Type B pancreatic cell (in vitro differentiated cells): ENCODE measurements at places on chromosomes 5 and 9. TPM values are rescaled to one million over a fixed set of nuclear protein-coding genes. Genes with fewer than 3 reads are reported as not detected.

DNA sequence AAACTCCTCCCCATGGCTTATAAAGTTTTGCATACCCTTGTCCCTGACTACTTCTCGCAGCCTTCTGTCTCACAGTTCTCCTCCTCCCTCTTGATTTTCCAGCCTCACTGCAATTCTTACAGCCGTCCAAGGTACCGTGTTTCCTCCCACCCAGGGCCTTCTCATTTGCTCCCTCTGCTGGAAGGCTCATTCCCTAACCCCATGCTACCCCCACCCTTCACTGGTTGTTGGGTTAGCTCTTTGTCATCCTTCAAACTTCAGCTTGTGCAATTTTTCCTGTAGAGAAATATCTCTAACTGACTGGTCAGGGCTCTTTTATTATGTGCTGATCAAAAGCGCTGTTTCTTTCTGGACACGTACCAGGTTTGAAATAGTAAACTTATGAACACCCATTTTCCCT, 329.2 kb downstream of the EBF1 start:
- DNase-seq = no peak

Gene IRX2
- total RNA-seq = 31.4 and 42.2 TPM in 2 replicates

GRCh38 chr5:138538943-138539627, 4.0 kb downstream of the ETF1 start:
- no peak for DNase-seq

DNA sequence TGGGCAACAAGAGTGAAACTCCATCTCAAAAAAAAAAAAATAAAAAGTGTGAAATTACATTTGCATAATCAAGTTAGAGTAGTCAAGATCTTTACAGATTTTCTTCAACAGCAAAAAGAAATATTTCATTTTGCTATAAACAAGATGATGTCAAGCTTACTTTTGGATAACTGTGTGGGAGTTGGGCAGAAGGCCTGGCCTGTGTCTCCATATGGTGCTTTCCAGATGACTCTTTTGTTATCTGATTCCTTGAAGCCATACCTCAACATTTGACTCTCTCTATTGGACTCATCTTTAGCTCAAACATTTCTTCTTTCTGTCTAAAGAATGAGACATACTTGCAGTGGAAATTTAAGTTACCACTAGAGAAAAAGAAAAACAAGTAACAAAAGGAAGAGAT, 246.8 kb downstream of the MSX2 start:
- no peak for DNase-seq

- no peak for DNase-seq
Measured at GRCh38 chr9:11755951-11756350, 937.2 kb upstream of the TYRP1 start.
